Bone marrow (tissue), 2 donors: ENCODE measurements at places on chromosomes 1 and 21.
A peak's percentile ranks its signal among the peaks of the same experiment; 100 is the strongest.

- DNase-seq = no peak
Observed at GRCh38 chr1:111212634-111213335, 12.3 kb upstream of the DENND2D start.

DNA sequence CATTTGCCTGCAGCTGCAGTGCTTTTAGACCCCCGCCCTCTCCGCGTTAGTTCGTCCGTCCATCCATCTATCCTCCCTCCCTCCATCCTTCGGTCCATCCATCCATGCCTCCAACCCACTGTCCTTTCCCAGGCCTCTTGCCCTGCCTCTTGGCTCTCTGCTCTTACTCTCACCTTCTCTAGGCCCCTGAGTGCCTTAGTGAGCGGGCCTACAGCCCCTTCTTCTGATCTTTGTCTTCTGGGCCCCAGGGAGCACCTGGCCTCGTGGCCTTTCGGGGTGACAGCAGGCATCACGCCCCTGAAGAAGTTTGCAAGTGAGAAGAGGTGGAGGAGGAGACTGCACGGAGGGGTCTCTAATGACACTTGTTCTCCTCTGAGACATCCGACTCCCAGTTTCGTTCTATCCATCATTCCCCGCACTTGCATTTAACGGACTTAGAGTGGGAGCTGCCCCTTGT, 842 bp downstream of the ATXN7L2 start:
- DNase-seq = no peak

GRCh38 chr1:67166196-67166595, at the start of gene IL23R:
Gene IL23R, plus strand, starts transcription at chr1:67166454. Its CDS starts 1,667 bp downstream, at chr1:67168121.
- DNase-seq = no peak

DNA sequence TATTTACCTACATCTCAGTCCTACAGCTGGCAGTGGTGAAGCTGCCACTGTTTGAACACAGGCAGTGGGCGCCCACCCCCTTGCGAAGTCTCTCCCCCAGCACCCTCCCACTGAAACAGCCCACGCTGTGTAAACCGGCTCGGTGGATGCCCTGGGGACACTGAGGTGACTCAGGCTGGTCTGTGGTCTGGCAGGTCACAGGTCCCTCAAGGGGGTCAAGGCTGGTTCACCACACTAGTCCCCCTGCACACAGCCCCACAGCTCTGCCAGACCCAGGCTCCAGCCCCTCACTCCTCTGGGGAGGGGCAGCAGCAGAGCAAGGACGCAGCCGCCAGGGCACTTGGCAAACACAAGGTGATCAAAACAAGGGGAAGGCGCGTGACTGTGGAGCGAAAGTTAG, 7.6 kb downstream of the CHD5 start:
- no peak for DNase-seq

GRCh38 chr1:244792188-244792850, 43.1 kb upstream of the COX20 start:
- no peak for DNase-seq

DNA sequence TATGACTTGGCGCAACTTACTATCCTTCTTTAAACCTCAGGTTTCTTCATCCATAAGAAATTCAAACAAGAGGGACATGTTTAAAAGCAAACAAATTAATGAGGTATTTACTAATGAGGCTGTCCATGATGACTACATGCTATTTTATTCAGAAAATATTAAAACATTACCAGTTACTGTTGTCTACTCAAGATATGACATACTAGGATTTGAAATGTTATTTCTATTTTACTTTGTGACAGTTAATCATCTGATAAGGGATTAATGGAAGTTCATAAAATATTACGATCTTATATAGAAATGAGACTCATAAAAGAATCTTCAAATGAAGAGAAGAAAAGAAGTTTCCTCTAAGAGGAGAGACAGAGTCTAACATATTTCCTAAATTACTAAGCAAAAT, 80.1 kb downstream of the SPATA6 start:
- no peak for DNase-seq

- no peak for DNase-seq
Observed at GRCh38 chr1:53893999-53894636, at the start of gene DIO1. Gene DIO1, plus strand, starts transcription at chr1:53894187. Its CDS starts 24 bp downstream, at chr1:53894211.

- DNase-seq = no peak
Observed at GRCh38 chr21:19535356-19535755, 1131.8 kb upstream of the TMPRSS15 start.

DNA sequence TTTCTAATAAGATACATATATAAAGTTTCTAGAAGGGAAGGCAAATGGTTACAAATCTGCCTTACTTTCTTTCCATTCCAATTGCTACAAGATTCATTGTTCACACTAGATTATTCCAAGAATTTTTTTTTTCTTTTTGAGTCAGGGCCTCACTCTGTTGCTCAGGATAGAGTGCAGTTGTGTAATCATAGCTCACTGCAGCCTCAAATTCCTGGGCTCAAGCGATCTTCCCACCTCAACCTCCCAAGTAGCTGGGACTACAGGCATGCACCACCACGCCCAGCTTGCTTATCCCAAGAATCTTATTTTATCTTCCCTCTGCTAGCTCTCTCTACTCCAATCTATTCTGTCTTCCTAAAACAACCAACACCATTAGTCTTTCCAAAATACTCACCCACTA, 81.8 kb downstream of the KIAA0319L start:
- no peak for DNase-seq

DNA sequence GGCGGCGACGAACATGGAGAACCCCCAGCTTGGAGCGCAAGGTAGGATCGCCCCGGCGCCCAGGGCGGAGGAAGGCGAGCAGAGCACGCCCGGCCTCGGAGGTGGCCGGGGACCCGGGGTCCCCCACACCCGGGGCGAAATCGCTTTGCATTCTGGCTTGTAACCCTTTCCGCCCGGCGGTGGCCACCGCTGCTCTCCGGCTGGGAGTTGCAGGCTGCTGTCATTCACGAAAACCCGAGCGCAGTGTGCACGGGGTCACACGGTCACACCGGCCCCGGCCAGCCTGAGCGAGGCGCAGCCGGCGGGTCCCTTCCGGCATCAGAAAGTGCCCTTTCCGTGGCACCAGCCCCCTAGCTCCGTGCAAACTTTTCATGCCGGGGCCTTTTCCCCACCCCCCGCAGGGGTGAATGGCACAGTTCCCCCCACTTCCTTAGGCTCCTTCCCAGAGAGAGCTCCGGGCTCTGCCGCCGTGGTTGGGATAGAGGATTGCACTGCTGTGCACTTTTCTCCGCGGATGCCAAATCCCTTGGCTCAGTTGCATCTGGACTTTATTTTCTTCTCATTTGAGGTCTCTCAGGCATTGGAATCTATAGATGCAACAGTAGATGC, 802 bp downstream of the KAZN start:
- DNase-seq = no peak

GRCh38 chr1:32339363-32339978, 3.4 kb upstream of the MARCKSL1 start:
- peak; percentile 38 for DNase-seq

DNA sequence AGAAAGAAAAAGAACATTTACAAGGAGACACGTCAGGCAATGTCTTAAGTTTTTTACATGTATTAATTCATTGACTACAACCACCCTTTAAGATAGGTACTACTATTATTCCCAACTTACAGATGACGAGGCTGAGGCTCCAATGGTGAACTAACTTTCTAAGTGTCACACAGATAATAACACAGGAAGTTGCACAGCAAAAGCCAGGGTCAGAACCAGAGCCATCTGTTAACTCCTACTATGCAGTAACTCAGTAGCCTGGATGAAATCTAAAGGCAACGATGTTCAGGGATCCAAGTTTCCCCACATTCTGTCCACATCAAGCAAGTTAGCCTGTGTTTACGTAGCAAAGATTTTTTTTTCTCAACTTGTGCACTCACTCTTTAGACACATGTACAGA, 371.7 kb downstream of the PTPRC start:
- no peak for DNase-seq

DNA sequence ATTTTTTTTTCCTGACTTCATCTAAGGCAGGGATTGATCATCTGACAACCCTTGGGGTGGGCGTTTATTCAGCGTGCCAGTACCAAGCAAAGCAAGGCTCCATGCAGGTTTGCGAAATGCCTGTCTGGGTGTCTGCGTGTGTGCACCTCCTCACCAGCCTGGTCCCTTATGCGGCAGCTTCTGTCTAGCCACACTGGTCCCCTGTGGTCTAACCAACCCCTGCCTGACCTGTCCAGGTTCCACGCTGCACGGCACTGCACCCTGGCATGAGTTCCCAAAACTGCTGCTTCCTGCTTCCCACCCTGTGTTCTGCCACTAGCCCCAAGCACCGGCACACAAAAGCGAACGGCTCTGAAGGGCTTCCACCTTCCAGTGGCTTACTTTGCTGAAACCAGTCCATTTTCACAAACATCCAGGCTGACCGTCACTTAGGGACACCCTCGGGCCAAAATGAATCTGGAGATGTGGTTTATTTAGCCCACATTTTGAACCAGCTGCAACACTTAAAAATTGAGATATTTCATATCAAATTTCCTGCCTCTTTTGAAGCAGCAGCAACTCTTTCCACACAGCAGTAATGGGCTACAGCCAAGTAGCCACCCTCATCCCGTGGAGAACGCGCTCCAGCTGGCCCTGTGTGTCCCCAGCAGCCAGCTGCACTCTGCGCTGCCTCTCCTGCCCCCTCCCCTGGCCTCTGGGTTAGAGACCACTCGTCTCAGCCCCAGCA, 55.7 kb downstream of the HLCS start:
- DNase-seq = no peak

- no peak for DNase-seq
Observed at GRCh38 chr1:221263831-221264767, 384.9 kb downstream of the HLX start.

DNA sequence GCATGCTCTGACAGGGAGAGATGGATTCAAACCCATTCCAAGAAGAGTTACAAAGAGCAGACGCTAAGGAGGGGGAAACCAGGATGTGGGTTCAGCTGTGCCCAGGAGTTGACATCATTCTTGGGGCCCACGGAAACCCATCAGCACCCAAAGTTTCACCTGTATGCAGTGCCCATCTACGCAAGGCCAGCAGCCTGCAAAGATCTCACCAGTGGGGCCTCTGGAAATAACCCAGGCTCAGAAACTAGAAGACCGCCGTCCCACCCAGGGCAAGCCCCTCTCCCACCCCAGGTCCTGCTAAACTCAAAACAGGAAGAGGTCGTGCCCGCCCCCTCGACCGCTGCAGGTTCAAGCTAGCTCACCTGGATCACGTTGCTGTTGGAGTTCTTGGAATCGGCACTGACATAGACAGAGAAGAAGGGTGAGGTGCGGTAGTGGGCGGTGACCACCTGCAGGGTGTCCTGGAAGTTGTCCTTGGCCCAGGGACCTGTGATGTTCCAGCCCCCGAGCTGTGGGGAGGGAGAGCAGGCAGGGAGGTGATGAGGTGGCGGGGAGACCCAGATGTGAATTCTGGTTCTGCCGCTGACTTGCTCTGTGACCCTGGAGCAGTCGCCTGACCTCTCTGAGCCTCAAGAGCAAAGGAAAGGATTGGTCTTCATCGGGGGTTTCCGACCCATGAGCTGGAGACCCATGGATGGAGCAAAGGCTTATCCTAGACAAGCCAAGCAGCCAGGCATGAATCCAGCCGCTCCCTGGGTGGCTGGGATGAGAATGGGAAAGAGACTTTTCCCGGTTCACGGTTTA, 31.7 kb downstream of the ECE1 start:
- DNase-seq = no peak

DNA sequence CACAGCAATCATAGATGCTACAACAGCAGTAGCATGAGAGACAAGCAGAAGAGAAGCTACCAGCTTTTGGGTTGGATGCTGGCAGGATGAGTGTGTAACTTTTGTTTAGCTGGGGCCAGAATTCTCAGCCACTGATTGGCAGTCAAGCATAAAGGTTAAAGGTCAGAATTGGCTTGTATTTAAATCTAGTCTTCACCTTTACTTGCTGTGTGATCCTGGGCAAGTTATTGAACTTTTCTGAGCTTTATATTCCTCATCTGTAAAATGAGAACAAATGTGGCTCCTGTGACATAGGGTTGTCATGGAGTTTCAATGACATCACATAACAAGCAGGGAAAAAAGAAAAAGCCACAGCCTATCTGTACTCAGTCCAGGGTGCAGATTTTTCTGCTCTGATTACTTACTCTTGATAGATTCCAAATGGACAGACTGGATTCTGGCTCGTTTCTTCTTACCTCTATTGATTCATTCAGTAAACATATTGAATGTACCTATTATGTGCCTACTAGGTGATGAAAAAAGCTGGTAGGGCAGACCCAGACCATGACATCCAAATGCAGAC, 2.8 kb upstream of the AZIN2 start:
- no peak for DNase-seq

- DNase-seq = no peak
Observed at GRCh38 chr1:156384007-156384406, 15.0 kb downstream of the RHBG start.

DNA sequence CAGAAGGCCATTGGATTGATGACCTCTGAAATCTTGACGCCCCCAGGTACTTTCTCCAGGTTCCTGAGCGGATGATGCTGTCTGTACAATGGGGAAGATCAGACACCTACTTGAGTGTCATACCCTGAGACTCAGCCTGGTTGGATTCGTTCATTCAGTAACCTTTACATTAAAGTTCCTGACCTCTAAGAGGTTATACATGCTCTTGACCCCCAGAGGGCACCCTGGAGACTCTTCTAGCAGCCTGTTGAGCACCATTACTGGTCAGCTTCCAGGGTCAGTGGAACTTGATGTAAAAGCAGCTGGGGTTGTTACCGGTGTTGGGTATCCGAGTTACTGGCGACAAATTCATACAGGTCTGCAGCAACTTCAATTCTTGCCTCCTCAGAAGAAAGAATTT, 114.3 kb upstream of the ZNF678 start:
- DNase-seq = no peak

DNA sequence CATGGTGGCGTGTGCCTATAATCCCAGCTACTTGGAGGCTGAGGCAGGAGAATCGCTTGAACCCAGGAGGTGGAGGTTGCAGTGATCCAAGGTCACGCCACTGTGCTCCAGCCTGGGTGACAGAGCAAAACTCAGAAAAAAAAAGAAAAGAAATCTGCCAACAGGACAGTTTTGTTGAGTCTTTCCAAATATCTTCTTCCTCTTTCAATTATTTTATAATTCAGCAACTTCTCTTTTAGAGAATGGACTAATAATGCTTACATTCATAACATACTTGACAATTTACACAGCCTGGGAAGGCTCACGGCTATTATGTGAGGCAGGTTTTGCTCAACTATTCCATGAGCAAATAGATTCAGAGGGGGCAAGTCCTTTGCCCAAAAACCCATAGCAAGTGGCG, 18.1 kb downstream of the CNR2 start:
- no peak for DNase-seq

DNA sequence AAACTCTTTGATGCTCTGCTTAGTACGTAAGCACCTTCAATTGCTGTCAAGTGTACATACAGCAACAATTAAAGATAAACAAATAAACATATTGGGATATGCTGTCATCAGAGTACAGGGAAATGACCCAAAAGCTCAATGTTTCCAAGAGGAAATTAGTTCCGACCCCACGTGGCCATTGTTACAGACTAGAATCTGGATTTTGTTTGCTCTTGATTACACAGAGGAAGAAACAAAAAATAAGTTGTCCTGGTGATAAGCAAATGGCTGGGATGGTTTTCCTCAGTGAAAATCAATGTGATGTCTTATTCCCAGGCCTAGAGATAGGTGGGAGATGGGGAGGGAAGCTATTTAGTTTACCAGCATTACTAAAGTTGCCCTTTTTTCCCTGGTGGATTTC, 113.0 kb upstream of the UBE2U start:
- no peak for DNase-seq

- no peak for DNase-seq
Observed at GRCh38 chr1:203149188-203149840, 21.8 kb downstream of the ADORA1 start.

GRCh38 chr1:23555986-23556634, 3.2 kb downstream of the ID3 start:
- no peak for DNase-seq

- no peak for DNase-seq
Observed at GRCh38 chr21:25307489-25307888, 299.8 kb downstream of the MRPL39 start.
